ENCODE measurements at places on chromosomes 6 and 20.

- DNase-seq = peak; percentile 52
Measured at GRCh38 chr6:101069191-101069795, 188.2 kb upstream of the ASCC3 start.

- no peak for DNase-seq
Measured at GRCh38 chr20:34431168-34431567, 68.1 kb downstream of the ITCH start.

DNA sequence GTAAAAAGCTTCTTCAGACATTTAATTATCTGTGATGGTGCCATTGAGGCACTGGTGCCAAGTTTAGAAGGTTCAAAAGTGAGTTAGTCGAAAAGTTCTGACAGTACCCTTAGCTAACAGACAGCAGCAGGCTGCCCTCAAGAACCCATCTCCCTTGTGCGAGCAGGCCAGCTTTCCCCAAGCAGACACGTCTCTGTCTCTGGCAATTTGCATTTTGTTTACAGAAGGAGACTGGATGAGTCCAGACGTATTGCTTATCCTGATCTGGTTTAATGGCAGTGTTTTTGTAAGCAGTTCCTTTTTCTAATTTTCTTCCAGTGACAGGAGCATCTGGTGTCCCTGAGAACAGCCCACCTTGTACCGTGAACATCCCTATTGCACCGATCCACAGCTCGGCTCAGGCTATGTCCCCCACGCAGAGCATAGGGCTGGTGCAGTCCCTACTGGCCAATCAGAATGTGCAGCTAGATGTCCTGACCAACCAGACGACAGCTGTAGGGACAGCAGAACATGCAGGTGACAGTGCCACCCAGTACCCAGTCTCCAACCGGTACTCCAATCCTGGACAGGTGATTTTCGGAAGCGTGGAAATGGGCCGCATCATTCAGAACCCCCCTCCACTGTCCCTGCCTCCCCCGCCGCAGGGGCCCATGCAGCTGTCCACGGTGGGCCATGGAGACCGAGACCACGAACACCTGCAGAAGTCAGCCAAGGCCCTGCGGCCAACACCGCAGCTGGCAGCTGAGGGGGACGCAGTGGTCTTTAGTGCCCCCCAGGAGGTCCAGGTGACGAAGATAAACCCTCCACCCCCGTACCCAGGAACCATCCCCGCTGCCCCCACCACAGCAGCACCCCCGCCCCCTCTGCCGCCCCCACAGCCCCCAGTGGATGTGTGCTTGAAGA lies 58.3 kb upstream of the TMEM181 start:
- no peak for DNase-seq

- no peak for DNase-seq
Measured at GRCh38 chr6:97032955-97033354, 108.4 kb downstream of the KLHL32 start.

- DNase-seq = no peak
Measured at GRCh38 chr6:165447141-165447540, 137.7 kb upstream of the C6orf118 start.

DNA sequence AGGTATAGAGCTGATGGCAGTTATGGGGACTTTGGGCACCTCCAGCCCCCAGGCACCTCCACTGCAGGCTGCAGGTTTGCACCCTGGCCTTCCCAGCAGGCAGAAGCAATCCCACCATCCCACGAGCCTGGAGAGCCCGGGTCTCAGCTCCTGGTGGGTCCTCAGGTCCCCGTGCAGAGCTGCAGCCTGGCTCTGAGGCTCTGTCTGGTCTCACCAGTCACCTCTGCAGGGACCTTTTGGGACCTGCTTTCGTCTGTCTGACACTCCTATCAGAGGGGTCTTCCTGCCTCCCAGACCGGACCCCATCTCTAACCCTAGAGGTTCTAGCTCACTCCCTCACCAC lies 41.9 kb downstream of the FGD2 start:
- no peak for DNase-seq

DNA sequence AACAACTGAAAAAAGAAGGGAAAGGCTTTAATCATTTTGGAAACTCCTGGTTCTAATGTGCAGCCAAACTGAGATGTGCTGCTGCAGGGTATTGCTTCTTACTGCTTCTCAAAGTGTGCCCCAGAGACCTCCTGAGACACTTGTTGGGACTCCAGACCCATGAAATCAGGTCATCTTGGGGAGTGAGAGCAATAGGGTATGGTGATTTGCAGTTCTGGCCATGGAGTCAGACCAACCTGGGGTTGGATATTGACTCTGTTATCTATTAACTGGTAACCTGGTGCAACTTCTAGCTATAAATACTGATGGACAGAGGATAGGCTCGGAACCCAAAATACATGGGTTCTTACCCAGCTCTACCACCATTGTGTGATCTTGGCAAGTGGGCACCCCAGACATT lies 3.8 kb downstream of the TSPO2 start:
- DNase-seq = no peak

DNA sequence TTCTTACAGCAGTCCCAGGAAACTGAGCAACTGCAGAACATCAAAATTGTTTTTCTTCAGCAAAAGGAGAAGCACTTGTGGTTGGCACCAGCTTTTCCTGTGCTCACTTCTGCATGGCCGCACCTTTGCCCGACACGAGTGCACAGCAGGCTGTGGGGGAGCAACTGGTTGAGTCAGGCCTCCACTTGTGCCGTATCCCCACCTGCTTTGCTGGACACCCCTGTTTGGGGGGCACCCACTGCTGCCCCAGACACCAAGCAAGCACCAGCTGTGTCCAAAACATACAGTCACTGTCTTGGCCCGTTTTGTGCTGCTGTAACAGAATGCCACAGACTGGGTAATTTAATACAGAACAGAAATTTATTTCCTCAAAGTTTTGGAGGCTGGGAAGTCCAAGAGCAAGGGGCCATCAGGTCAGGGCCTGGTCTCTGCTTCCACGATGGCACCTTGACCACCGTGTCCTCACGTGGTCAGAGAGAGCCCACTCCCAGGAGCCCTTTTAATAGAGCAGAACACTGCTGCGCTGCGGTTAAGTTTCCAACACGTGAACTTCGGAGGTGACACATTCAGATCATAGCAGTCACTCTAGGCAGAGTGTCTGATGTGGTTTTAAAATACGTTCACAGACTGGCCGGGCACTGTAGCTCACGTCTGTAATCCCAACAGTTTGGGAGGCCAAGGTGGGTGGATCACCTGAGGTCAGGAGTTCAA lies 8.7 kb upstream of the GMEB2 start:
- no peak for DNase-seq

GRCh38 chr20:51650685-51651134 lies 108.2 kb upstream of the NFATC2 start:
- peak; percentile 66 for DNase-seq

DNA sequence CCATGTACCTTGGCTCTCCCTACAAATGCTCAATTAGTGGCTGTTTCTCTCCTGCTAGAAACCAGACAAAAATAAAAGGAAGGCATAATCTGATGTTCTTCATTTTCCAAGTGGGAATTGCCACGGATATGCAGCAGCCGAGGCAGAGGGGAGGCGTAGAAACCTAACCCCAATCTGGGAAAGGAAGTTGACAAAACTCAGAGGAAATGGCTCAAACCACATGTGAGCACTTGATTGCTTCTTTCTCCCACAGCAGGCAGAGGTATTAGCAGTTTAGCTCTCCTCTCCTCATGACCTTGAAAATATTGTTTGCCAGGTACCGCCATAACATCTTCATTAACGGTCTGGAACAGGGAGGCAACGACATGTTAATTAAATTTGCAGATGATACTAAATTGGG lies 3.8 kb upstream of the MLN start:
- DNase-seq = no peak

GRCh38 chr6:111651185-111652034 lies 45.7 kb upstream of the TRAF3IP2 start:
- no peak for DNase-seq

GRCh38 chr20:17944854-17945474 lies 23.6 kb downstream of the SNX5 start:
- DNase-seq = no peak

GRCh38 chr20:3340443-3340842 lies 67.0 kb downstream of the DNAAF9 start:
- DNase-seq = no peak

- DNase-seq = no peak
Measured at GRCh38 chr6:98932381-98932780, 15.4 kb downstream of the FBXL4 start.

DNA sequence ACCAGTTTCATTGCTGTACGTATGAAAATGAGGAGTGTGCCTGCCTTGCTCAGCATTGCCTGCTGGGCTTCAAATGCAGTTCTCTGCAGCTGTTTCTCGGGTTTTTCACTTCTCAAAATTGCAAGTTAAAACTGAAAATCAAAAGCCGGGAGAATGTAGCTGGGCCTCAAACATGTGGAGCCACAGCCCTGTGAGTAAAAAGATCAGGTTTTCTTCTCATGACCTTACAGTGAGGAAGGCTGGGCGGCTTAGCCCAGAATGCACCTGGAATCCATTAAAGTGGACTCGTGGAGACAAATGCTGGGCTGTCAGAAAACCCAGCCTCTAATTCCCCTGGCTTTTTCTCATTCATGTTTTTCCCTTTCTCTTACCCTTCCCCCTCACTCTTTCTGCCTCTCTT lies 34.4 kb downstream of the DSE start:
- DNase-seq = peak; percentile 26

DNA sequence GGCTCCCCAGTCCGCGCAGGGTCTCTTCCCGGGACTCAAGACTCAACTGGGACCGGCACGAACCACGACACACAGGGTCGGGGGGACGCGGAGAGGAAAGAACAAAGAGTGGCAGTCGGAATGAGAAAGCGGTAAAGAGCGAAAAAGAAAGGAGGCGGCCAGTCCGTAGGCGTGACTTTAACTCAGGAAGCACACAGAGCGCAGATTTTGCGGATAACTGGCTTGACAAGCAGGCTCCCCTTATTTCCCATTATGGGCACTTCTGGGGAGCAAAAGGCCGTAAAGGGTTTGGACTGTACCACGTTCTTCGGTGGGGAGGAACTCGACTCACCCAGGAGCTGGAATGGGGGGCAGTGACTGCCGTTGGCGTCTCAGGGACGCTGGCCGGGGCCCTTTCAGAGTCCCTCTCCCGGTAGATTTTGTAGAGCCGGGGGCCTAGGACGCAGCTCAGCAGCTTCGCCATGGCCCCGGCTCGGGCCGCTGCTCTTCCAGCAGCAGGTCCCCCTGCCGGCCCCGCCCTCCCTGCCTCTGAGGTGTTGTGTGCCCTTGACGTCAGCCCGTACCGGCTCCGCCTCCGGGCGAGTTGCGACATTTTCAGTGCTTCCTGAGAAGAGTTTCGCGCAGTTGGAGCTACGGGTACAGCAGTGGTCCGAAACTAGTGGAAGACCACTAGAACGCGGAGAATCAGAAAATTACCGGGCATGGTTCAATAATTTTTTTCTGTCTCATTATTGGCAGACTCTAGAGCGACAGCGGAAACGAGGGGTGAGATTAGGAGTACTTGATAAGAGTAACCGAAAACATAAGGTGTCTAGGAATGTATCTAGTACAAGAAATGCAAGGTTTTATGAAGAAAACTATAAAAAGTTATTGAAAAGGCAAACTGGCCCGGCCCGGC lies at the start of gene ABHD16A:
Gene ABHD16A (minus strand): TSS at position 506 of the 898 bp plus-strand sequence. CDS start 43 bp downstream, at position 463.
- DNase-seq = peak; percentile 99

GRCh38 chr6:51805517-51805916 lies 281.9 kb downstream of the PKHD1 start:
- no peak for DNase-seq

DNA sequence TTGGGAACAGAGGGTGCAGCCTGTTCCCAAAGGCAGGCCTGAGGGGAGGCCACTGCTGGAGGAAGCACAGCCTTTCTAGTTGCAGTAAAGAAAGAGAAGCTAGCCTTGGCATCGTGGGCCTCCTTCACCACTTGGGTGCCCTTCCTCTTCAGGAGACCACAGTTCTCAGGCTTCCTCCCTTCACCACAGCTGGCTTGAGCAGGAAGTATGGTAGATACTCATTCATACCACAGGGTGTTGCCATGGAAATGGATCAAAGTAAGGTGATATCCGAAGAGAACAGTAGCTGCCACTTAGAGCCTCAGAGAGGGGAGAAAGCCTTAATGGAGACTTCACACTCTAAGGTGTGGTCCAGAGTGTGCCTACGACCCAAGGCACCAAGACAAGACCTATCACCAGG lies 120.4 kb upstream of the RIPOR2 start:
- DNase-seq = no peak

DNA sequence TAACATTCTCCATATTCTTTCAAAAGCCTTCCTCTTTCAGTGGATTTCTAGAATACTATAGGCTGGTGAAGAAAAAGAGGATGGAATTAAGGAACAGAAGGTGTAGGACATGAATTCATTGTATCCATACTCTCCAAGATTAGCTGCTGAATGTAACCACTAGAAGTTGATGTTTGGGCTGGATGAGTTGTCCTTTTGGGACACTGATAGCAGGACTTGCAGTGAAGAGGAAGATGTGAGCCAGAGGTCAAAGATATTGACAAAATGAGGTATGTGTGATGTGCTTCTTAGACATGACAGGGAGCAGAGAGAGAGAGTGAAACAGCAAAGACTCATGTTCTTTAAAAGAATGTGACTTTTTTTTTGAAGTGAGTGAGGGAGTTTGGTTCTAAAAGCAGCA lies 134.3 kb upstream of the MAN1A1 start:
- no peak for DNase-seq

- DNase-seq = no peak
Measured at GRCh38 chr20:64189530-64189966, 25.3 kb downstream of the MYT1 start.

DNA sequence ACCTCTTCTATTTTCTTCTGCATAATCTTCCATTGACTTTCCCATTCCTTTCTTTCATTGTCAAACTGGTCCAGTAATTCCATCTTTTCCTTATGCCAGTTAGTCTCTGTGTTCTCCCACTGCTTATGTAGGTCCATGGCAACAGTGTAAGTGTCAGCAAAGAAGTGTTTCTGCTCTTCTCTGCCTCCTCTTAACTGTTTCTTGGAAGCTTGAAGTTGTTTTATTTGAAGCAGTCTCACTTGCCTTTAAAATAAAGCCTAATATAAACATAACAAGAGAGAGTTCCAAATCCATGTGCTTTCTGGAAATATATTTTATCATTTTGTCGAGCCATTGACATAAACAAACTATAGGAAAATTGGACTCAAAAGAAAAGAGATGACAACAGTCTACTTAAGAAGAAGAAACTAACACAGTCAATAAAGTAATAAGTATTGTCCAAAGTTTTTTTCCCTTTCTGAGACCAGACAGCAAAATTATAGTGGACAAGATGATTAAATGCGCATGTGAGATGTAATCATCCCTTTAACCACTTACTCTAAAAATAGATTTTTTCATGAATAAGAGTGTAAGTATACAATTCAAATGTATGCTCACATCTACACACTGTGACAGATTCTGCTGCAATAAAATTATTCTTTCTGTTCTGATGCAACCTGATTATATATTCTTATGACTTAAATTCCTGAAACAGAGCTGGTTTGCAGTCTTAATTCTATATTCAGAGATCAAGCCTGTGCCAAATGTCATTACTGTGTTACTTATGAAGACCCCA lies 5.2 kb downstream of the KIAA0408 start:
- DNase-seq = no peak

DNA sequence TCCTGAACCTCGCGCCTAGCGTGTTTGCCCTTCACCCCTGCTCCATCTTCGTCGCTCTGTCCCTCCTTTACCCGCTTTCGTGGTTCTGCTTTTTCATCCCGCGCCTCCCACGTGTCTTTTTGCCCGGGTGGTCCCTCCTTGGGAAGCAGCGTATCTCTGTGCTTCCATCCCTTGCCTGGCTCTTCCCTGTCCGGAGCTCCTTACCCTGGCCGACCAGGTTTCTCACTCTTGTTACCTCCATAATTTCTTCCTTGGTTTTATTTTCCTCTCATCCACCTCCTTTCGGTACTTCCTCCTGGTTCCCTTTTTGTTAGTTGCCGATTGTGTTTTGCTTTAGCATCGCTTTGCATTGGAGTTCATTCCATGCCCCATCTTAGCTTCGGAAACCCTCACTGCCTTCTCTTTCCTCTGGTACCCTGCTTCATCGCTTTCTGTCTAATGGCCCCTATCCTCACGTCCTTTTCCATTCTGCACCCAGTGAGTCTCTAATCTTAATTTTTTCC lies 735 bp downstream of the FAM135A start:
- DNase-seq = peak; percentile 18

Measured in cardiac fibroblast (primary cell).